ENCODE measurements at places on chromosomes 5 and 9. TPM values are rescaled to one million over a fixed set of nuclear protein-coding genes. Genes with fewer than 3 reads are reported as not detected.
A peak's percentile ranks its signal among the peaks of the same experiment; 100 is the strongest.

Gene MEGF10
- total RNA-seq: not detected

Gene PRUNE2
- total RNA-seq: 1.3 TPM

Gene TAF1L
- not detected for total RNA-seq

Gene ORM1
- total RNA-seq: not detected

Gene CBY3
- total RNA-seq: 0.59 TPM

Gene C5orf46
- not detected for total RNA-seq

Gene PCDHA1
- not detected for total RNA-seq

Gene PCDHGA11
- total RNA-seq: not detected

Gene IL9
- not detected for total RNA-seq

Gene FAM200C
- 0.88 TPM for total RNA-seq

DNA sequence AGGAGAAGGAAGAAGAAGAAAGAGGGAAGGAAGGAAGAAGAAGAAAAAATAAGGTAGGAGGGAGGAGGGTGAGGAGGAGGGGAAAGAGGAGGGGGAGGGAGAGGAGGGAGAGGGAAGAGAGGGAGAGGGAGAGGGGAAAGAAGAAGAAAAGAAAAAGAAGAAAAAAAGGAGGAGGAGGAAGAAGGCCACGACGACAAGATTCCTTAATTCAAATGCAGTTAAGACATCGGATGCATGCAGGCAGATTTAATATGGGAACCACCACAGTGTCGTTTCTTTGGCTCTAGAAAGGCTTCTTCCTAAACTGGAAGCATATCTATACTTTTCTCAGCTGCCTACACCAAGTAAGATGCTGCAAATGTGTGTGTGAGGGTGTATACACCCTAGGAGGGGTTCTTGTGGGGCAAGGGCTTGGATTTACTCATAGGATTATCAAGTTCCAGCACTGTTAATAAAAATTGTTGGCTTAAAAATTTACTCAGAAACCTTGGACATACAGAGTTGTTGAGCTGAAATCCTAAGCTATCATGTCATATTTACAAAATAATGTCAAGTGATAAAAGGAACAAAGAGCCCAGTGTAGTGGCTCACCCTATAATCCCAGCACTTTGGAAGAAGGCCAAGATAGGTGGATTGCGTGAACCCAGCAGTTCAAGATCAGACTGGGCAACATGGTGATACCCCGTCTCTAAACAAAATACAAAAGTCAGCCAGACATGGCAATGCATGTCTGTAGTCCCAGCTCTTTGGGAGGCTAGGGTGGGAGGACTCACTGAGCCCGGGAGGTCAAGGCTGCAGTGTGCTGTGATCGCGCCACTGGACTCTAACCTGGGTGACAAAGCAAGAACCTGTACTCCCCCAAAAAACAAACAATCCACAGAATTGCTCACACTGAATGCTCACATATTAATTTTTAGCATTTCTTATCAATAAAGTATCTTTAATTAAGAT lies 108.5 kb downstream of the UBAP2 start:
- DNase-seq: no peak

- no peak for DNase-seq
These were observed 211.6 kb upstream of the MPDZ start for GRCh38 chr9:13491138-13491492.

GRCh38 chr9:69393425-69393824 lies 68.4 kb downstream of the ENTREP1 start:
- no peak for DNase-seq

DNA sequence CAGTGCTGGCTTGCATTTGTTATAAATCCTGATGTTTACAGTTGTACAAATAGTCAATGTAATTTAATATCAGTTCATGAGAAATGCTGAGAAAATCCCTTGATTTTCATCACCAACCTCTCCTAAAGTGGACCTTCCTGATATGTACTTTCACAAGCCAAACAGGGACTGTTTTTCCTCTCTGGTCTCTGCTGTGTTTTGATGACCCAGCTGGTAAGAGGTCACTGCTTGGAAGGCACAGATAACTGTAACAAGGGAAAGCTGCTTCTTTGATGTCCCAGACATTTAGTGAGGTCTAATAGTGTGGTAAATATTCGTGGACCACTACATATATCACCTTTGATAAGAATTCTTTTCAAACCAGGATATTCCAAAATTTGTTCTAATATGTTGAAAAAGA lies 68.7 kb upstream of the HAPLN1 start:
- DNase-seq: no peak

GRCh38 chr9:7640231-7640630 lies 159.3 kb downstream of the DMAC1 start:
- DNase-seq: no peak

- DNase-seq: no peak
These were observed 351.8 kb downstream of the EBF1 start for GRCh38 chr5:158747816-158748432.

- DNase-seq: no peak
These were observed 78.3 kb upstream of the ZNF608 start for GRCh38 chr5:124824637-124825158.

GRCh38 chr5:132807163-132807838 lies 5.8 kb upstream of the SOWAHA start:
- DNase-seq: peak; percentile 40

DNA sequence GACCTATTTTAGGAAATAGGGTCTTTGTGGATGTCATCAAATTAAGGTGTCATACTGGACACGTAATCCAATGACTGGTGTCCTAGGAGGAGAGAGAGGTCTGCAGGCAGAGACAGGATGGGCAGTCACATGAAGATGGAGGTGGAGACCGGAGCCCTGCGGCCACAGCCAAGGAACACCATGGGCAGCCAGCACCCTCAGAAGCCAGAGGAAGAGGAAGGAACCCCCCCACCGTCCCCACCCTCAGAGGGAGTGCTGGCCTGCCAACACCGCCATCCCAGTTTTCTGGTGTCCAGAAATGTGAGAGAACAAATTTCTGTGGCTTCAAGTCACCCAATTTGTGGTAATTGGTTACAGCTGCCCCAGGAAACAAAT lies 88.3 kb downstream of the NSUN2 start:
- DNase-seq: peak; percentile 7

- no peak for DNase-seq
These were observed 10.5 kb upstream of the EPB41L4B start for GRCh38 chr9:109331353-109331752.

GRCh38 chr5:180799902-180800801 lies 2.5 kb downstream of the MGAT1 start:
- DNase-seq: no peak

DNA sequence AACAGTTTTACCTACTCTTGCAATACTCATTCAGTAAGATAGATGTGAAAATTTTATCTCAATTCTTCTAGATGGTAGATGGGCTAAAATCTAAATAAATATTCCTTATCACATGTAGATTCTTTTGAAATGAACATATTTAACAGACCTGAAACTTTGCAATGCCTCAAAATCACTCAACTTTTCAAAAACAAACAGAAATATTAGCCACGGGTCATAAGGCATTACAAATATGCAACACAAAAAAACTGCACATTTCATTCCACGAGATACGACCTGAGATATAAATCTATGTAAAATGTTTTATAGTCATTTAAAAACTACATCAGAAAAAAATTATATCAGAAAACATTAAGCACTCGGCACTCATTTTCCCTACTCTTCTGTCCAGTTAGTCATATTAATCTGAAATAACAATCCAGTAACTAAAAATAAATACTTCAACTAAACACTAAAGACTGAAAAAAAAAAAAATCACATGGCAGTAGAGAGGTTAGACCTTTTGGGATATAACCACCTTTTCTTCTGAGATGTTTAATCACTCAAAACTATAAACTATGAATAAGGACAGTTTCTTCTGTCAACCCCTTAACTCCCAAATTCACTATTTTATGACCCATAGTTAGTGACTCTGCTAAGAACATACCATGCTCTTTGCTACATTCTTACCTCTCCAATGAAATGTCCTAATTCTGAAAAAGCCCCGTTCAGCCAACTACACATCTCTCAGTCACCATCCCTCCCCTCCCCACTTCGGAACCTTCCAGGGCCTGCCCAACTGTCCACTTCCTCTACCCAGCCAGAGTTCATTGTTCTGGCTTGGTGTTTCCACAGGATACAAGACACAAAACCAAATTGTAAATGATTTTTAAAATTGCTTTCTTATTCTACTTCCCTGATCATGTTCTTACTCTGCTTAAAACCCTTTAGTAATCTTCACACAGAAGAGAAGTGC lies 6.4 kb downstream of the HOMER1 start:
- no peak for DNase-seq

DNA sequence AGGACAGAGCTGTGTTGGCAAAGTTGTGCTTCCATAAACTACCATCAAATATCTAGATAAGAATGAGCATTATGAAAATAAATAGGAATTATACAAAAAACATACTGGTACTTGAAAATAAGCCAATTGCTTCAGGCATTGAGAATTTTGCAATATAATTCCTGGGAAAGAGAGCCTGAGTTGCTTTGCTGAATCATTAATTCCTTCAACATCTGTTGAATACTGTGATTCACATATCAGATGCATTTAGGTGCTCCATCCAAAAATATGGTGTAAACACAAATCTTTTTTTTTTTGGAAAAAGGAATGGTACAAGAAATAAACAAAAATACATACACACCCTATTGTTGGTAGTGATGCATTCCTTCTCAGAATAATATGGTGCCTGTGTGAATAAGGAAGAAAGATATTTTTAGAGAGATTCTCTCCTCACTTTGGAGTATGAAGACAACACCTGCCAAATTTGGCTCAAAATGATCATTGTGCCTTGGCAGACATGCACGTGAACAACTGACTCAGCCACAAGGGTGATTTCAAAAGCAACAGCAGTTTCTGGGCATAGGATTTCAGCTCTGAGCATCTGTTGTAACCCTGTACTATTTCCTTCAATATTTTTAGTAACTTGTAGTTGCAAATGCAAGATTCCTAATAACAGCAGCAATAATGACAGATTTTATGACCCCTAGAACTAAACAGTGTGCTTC lies 96.7 kb downstream of the CAVIN4 start:
- no peak for DNase-seq

GRCh38 chr9:125985998-125986655 lies 239.0 kb downstream of the PBX3 start:
- no peak for DNase-seq

- DNase-seq: peak; percentile 34
These were observed 16.8 kb downstream of the PHF2 start for GRCh38 chr9:93593144-93593658.

DNA sequence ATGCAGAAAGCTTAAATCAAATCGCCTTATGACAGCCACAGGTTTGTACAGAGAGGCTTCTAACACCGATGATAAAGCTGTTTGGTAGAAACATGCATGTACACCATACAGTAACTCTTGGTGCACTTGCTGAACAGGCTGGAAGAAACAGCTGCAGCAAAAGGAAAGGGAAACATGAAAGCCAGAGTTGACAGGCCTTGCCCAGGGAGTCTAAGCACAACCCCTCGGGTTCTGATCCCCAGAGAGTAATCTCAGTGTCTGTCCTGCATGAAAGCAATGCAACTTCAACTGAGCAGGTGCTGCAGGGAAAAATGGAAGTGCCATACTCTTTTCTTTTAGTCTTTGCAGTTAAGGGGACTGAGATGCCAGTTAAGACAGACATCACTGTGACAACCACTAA lies 419.9 kb downstream of the BNC2 start:
- no peak for DNase-seq

DNA sequence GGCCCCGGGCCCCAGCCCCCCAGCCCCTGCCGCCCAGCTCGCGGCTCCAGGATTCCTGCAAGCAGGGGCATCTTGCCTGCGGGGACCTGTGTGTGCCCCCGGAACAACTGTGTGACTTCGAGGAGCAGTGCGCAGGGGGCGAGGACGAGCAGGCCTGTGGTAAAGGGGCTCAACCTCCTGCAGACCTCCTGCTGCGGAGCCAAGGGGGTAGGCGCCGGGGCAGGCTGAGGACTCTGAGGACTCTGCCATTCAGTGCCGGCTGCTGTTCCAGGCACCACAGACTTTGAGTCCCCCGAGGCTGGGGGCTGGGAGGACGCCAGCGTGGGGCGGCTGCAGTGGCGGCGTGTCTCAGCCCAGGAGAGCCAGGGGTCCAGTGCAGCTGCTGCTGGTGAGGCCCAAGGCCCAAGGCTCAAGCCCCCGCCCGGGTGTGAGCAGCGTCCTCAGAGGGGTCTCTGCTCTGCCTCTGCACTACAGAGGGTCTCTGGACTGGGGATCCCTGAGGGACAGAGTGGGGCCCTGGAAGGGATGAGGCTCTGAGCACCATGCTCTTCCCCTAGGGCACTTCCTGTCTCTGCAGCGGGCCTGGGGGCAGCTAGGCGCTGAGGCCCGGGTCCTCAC lies 3.4 kb downstream of the MAMDC4 start:
- DNase-seq: no peak

- DNase-seq: no peak
These were observed 109.5 kb upstream of the MAN2A1 start for GRCh38 chr5:109580225-109580624.

- peak; percentile 41 for DNase-seq
These were observed 7.0 kb upstream of the IRF1 start for GRCh38 chr5:132497488-132497997.

DNA sequence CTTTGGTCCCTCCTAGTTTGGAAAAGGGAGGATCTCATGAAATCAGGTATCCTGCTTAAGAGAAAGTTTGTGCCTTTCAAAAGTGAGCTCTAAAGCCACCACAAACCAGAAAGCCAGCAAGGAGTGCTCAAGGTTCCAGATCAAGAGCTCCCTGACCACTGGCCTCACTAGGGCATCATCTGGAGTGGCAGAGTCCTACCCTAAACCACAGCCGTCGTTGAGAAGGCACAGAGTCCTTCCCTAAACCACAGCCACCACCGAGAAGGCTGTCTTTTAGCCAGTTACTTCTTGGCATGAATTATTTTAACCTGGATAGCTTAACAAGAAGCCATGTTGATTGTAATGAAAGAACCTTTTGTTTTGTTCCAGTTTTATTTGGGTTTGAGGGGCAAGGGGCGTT lies 102.9 kb downstream of the FRMD3 start:
- no peak for DNase-seq

DNA sequence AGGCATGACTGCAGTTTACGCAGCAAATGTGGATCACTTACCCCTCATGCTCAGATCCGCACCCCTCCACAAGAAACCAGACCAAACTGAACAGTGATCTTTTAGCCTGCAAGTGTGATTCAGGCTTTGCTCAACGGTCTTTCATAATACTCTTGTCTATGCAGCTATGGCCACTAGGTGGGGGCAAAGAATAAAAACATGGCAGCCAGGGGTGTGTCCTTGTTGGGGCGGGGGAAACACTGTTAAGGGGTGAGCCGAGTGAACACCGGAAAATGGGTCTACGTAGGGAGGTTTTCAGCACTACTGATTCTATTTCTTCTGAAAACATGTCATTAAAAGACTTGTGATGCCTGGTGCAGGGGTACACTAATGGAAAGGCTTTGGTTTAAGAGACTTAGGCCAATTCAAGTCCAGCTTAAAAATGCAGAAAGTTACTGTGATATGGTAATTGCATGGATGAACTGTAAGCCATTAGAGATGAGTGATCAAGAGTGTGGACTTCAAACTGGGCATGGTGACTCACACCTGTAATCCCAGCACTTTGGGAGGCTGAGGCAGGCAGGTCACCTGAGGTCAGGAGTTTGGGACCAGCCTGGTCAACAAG lies 49.9 kb upstream of the GPR151 start:
- DNase-seq: peak; percentile 73

DNA sequence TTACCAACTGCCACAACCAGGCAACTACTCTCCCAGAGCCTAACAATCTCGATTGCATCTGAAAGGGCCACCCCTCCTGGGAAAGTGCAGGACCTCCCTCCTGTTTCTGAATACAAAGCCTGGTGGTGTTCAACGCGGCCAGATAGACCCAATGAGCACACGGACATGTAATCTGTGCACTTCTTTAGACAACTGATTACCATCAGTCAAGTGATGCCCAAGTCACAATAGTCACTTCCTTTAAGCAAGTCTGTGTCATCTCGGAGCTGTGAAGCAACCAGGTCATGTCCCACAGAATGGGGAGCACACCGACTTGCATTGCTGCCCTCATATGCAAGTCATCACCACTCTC lies 739 bp downstream of the C9orf72 start:
- peak; percentile 78 for DNase-seq

GRCh38 chr5:35230038-35230611 lies at the start of gene PRLR:
PRLR (minus strand) TSS chr5:35230487; CDS start chr5:35089620, 140,867 bp downstream.
- no peak for DNase-seq
